ENCODE measurements at places on chromosomes 7 and 10.

GRCh38 chr7:409339-410281, 110.0 kb downstream of the PDGFA start:
- no peak for DNase-seq

GRCh38 chr7:7351832-7352231, 169.5 kb downstream of the C1GALT1 start:
- DNase-seq = no peak

DNA sequence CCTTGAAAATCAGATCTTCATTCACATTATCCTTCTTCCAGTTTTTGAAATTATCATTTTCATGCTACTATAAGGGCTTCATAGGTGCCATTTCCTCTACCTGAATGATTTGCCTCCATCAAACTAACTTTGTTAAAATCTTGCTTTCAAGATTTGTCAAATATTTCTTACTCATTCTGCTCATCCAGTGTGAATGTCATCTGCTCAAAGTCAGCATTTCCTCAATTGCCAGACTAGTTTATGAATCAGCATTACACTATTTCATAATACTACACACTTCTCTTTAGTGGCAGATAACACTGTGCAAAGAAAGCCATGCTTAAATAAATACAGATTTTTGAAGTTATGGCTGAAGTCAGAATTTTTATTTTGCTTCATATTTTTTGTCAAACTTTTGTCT, 21.3 kb upstream of the LIPF start:
- DNase-seq = no peak

GRCh38 chr10:102546606-102547320, 43.0 kb downstream of the SUFU start:
- DNase-seq = no peak

DNA sequence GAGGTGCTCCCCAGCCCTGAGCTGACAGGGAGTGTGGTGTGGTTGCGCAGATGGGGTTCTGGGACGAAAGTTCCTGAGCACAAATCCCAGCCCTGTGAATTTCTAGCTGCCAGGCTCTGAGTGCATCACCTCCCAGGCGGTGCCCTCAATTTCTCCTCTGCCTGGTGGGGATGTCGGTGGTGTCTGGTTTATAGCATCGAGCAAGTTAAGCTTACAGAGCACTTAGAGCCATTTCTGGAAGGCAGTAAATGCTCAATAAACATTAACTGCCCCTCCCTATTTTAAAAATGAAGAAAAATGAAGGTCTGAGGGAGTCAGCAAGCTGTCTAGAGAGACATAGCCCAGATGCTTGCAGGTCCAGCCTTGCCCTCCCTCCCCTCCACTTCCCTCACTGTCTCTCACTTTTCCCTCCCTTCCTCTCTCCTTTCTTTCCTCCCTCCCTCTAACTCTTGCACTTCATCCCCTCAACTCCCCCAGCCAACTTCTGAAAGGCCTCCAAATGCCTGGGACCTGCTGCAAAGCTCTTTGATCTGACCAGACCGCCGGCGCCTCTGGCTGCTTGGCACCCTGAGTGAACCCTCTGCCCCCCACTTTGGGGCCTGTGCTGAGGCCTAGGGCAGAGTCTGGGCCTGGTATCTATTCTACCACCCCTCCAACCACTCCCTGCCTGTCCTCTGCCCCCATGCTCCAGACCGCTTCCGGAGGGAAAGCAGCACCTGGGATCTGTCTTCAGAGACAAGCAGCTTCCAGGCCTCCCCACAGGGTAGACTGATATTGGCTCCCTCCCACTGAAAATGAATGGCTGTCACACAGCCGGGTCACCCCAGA, 438.3 kb downstream of the RPS24 start:
- DNase-seq = no peak

GRCh38 chr7:105875505-105875904, 894 bp downstream of the ATXN7L1 start:
- no peak for DNase-seq

GRCh38 chr7:75559355-75559975, 67.3 kb downstream of the SPDYE5 start:
- DNase-seq = no peak

GRCh38 chr10:75681334-75681733, 249.9 kb downstream of the LRMDA start:
- DNase-seq = no peak

- no peak for DNase-seq
Observed at GRCh38 chr10:14415676-14416307, 85.1 kb upstream of the FRMD4A start.

DNA sequence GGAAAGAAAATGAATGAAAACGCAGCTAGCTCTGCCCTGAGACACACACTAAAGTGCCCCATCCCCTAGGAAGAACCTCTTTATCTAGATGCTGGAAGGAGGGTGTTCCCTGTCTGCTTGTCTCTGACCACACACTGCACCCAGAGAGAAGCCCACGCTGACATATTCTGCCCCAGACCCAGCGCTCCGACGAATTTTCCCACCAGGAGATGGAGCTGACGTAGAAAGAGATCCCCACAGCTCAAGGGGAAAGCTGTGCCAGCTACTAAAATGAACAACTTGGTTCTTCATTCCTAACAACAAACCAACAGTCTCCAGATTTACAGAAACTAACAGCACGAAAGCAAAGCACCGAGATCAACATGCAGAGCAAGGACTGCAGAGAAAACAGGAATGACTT, 73.3 kb downstream of the KIAA1549 start:
- no peak for DNase-seq

DNA sequence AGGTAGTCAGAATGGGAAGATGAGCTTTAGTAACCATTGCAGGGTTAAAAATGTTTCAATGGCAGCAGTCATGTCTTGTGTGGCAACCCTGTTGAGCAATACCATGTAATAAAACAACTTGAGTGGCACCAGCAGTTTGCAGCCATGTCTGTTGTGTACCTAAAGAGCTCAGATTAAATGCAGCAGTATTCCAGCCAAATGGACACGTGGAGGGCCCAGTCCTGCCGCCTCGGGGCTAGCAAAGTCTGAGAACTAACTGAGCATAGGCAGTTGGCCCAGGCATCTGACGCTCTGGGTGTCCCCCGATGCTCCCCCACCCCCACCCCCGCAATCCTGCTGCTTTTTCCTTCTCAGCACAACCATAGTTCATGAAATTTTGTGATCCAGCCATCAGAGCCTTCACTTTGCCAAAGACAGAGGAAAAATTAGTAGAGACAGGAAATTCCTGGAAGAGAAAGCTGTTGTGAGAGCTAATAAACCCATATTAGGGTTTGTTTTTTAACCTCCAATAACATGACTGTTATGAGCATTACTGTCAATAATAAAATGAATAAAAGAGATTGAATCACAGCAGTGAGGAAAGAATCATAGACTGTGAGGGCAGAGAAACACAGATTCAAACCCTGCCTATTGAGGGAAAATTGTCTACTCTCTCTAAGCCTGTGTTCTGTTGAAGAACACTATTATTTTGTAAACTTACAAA, 220.6 kb upstream of the RHOBTB1 start:
- no peak for DNase-seq

DNA sequence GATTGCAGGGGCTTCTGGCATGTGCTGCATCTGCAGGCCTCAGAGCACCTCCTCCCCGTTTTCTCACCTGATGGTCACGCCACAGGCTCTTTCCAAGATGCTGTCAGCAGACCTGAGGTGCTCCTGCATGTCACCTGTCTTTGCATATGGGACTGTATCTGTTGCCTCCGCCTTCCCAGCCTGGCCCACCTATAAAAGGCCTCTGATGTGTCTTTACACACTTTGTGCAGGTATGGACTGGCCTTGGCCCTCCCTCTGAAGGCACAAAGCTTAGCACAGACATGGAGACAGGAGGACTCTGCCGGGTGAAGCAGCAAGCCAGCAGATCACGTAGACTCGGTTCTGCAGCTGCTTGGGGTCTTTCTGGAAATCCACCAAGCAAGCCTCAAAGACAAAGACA, 220.9 kb upstream of the PPP2R2D start:
- DNase-seq = no peak

DNA sequence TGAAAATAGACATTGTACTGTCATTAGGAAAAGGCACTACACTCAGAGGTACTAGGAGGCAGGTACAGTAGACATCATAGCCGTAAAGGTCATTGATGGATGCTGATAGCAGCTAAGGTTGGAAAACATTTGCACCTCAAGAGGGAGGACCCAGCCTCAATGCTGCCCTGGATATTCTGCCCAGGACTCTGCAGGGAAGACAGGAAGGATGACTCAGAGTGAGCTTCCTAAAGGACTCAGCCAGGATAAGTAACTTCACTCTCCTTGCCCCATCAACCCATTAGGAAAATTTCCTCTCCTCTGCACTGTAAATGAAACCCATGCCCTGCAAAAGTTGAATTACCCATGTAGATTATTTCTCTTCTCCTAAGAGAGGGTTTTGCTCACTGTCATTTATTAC, 617.9 kb upstream of the MKI67 start:
- DNase-seq = no peak

Measured in HS-5 (cell line).